ENCODE measurements at places on chromosomes 11 and 22.

GRCh38 chr22:27612115-27612514 lies 189.4 kb downstream of the MN1 start:
- H3K4me1 ChIP-seq: peaks cover 3% of the 10 kb centered on the region
- H3K36me3 ChIP-seq: no peaks in the 10 kb centered on the region
- H3K27ac ChIP-seq: no peak overlapping the region
- DNase-seq: no peak

- H3K4me1 ChIP-seq: peaks cover 7% of the 10 kb centered on the region
- no peak for DNase-seq
- no peak overlapping the region for H3K27ac ChIP-seq
- H3K36me3 ChIP-seq: peaks cover 1% of the 10 kb centered on the region
Observed at GRCh38 chr11:102583141-102583873, 41.8 kb downstream of the MMP20 start.

DNA sequence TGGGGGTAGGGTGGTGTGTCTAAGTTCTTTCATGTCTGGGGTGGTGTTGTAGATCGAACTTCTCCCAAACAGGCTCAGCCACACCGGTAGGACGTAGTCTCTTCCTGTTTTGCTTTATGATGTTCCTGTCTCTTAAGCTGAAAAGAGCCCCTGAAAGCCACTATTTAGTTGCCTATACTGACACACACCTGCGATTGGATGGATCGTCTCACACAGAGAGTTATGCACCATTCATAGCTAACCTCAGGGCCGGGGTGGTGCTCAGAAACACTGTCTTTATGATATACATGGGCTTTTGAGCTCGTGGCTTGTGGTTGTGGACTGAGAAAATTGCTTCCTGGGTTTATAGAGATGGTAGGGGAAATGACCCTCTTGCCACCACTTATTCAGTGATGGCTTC lies 137.6 kb downstream of the TEAD1 start:
- no peaks in the 10 kb centered on the region for H3K36me3 ChIP-seq
- DNase-seq: no peak
- H3K27ac ChIP-seq: peak overlapping the region; percentile 37
- peaks cover 33% of the 10 kb centered on the region for H3K27me3 ChIP-seq
- peaks cover 25% of the 10 kb centered on the region for H3K4me1 ChIP-seq
- H3K4me3 ChIP-seq: peak overlapping the region; percentile 25

DNA sequence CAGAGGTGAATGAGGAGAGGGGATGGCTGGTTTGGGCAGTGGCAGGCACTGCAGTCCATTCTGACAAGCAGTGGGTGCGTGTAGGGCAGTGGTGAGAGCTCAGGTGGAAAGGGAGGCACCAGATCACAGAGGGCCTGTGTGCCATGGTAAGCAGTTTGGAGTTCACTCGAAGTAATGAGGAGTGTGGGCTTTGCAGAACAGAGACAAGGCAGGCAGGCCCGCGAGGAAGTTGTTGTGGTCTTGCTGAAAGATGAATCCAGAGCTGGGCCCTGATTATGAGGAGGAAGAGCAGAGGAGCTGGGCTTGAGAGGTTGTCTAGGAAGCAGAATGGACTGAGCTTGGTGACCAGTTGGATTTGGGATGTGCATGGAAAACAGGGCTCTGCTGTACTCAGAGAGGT lies 1.6 kb upstream of the DNAJB13 start:
- H3K36me3 ChIP-seq: no peaks in the 10 kb centered on the region
- H3K27me3 ChIP-seq: peaks cover 5% of the 10 kb centered on the region
- no peak overlapping the region for H3K4me3 ChIP-seq
- peaks cover 5% of the 10 kb centered on the region for H3K4me1 ChIP-seq

DNA sequence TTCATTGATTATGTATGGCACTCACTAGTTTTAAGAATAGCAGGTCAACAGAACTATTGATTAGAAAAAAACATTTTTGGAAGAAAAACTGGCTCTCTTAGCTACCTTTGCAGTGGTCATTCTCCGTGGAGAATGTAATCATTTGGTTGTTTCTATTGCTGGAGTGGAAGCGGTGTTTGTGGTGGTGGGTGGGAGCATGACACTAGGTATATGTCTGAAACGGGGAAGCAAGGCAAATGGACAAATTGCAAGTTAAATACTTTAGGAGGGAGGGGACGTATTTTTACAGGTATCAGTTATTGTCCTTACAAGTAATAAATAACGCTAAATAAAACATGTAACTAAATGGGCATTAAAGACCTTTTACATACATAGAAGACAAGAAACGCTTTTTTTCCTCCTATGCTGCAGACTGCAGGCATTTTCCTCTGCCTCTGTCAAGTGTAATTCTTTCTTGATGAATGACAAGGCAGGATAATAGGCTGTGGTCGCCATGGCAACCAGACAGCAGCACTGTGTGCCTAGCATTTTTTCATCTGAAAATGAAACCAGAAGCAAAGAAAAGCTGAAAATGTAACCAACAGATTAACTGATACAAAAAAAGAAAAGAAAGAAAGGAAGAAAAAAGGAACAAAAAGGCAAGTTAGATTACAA lies 46.2 kb downstream of the BLID start:
- H3K27ac ChIP-seq: no peak overlapping the region
- no peak overlapping the region for H3K4me3 ChIP-seq
- H3K4me1 ChIP-seq: no peaks in the 10 kb centered on the region

DNA sequence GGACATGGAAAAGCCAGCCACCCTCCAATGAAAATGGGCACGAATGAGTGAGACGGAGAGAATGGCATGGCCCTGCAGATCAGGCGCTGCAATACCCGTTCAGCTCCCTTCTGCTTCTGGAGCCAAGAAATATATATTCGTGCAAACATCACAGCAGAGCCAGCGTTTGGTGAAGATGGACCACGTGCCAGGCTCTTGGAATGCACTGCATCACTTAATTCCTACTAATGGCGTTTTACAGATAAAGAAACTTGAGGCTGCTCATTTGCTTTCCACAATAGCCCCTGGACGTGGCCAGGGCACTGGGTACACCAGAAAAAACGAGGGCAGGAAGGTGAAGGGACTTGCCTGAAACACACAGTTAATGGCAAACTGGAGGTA lies 1.6 kb upstream of the FXYD2 start:
- peaks cover 65% of the 10 kb centered on the region for H3K4me1 ChIP-seq
- H3K36me3 ChIP-seq: no peaks in the 10 kb centered on the region
- no peak overlapping the region for H3K4me3 ChIP-seq
- H3K27me3 ChIP-seq: no peaks in the 10 kb centered on the region

- no peaks in the 10 kb centered on the region for H3K36me3 ChIP-seq
- H3K4me3 ChIP-seq: no peak overlapping the region
- no peaks in the 10 kb centered on the region for H3K4me1 ChIP-seq
- DNase-seq: no peak
Observed at GRCh38 chr11:19703211-19703610, 9.4 kb upstream of the NAV2 start.

- DNase-seq: no peak
- H3K4me1 ChIP-seq: no peaks in the 10 kb centered on the region
- H3K4me3 ChIP-seq: no peak overlapping the region
- no peaks in the 10 kb centered on the region for H3K27me3 ChIP-seq
- no peak overlapping the region for H3K27ac ChIP-seq
Observed at GRCh38 chr11:68939583-68940555, 36.2 kb downstream of the IGHMBP2 start.

DNA sequence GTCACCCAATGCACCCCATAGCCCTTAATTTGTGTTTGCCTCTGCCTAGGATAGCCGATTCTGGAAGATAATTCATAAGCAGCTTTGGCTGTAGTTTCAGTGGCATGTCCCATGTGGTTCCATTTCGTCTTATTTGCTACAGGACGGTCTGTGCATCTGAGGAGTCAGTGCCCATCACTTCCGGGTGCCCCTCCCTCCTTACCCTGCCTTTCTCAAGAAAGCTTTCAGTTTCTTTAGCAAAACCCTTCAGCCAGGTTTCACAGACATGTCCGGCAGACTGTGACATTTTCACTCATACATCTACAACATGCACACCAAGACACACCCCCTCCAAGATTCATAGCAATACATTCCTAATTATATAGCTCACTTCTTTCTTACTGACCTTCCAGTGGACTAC lies 14.3 kb downstream of the TP53AIP1 start:
- no peaks in the 10 kb centered on the region for H3K27me3 ChIP-seq
- peaks cover 3% of the 10 kb centered on the region for H3K4me1 ChIP-seq
- DNase-seq: no peak
- H3K27ac ChIP-seq: peak overlapping the region; percentile 3
- H3K4me3 ChIP-seq: peak overlapping the region; percentile 7

Measured in activated naive CD8-positive, alpha-beta T cell treated with anti-CD3 and anti-CD28 coated beads, Interleukin-2, amount 10 ng/mL, durations not matched to agents 7 days and 5 days (primary cell).